ENCODE measurements at places on chromosomes 11 and 22. TPM values are rescaled to one million over a fixed set of nuclear protein-coding genes. Genes with fewer than 3 reads are reported as not detected.

The TMPRSS6 gene
- total RNA-seq, result 7.1 TPM

The MRGPRE gene
- not detected for total RNA-seq

The RRM1 gene
- total RNA-seq, result 166 TPM

- DNase-seq, result peak; percentile 71
Observed at GRCh38 chr11:74321487-74322188, 10.2 kb upstream of the P4HA3 start.

The CDON gene
- total RNA-seq, result 1.9 TPM

The SEPTIN3 gene
- total RNA-seq, result 5.7 TPM

The PHF21B gene
- total RNA-seq, result 0.07 TPM

GRCh38 chr11:31943056-31943780 lies 132.1 kb upstream of the PAX6 start:
- DNase-seq, result peak; percentile 77

Measured in activated CD4-positive, alpha-beta T cell treated with anti-CD3 and anti-CD28 coated beads, Interleukin-2, amount 10 ng/mL, durations not matched to agents 24 days and 14 days (primary cell).